Karpas-422 (cell line): ENCODE measurements at places on chromosomes 12 and 14. TPM values are rescaled to one million over a fixed set of nuclear protein-coding genes. Genes with fewer than 3 reads are reported as not detected.

DNA sequence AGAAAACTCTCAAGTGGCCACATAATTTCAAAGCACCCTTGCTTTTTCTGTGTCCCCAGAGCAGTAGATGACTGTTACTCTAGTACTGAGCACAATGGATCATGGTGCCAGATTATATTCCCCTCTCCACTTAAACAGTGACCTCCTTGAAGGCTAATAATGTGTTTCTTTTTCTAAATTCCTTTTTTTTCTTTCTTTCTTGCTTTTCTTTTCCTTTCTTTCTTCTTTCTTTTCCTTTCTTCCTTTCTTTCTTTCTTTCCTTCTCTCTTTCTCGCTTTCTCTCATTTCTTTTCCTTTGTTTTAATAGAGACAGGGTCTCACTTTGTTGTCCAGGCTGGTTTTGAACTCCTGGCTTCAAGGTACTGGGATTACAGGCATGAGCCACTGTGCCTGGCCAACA lies 26.2 kb upstream of the TSPAN11 start:
- no peak for DNase-seq

Gene SDR9C7
- total RNA-seq, result not detected in 2 replicates

Gene BCL7A
- 67.2 and 75.5 TPM in 2 replicates for total RNA-seq

GRCh38 chr14:95355422-95355821 lies 35.7 kb upstream of the CLMN start:
- DNase-seq, result no peak

DNA sequence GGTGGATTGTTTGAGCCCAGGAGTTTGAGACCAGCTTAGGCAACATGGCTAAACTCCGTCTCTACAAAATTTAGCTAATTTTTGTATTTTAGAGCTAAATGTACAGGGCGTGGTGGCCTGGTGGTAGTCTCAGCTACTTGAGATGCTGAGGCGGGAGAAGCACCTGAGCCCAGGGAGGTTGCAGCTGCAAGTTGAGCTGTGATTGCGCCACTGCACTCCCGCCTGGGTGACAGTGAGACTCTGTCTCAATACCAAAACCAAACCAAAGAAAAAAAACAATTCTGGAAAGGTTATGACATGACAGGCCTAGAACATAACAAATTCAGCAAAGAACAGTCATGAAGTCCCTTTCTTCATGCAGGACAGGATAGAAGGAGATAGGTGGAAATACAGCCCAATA lies 25.7 kb downstream of the WDR89 start:
- DNase-seq, result no peak

Gene CATSPERB
- total RNA-seq, result not detected in 2 replicates

DNA sequence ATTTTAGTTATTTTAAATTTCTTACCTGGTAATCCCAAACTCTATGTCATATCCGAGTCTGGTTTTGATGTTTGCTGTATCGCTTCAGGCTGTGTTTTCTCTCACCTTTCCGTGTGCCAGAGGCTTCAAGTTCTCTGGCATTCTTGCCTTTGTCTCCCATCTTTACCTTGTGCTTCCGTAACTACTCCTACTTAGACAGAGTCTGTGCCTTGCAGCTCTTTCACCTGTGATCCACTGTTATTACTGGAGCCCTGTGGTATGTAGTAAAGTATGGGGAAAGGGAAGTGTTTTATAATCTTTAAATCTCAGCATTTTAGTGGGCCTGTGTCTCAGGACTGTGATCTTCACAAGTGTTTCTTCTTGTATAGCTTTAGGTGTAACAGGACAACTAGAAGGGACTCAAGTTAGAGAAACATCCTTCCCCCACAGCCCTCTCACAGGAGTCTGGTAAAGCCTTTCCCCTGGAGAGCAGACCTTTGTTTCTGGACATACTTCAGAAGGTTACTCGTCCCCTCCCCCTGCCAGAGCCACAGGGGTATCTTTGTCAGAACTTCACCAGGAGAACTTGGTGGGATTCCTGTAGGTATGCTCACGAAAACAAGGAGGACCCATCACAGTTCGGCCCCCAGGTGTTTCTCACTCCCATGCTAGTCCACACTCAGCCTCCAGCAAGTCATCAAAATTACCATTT lies 11.1 kb downstream of the IFNG start:
- no peak for DNase-seq

GRCh38 chr14:90830931-90831701 lies 14.9 kb upstream of the TTC7B start:
- DNase-seq, result no peak

Gene DNAH10
- total RNA-seq, result 0.29 and 0.30 TPM in 2 replicates

- no peak for DNase-seq
Measured at GRCh38 chr14:71665157-71665556, 267.1 kb upstream of the RGS6 start.

- peak; percentile 87 for DNase-seq
Measured at GRCh38 chr12:51980051-51980808, 26.5 kb upstream of the TAMALIN start.

GRCh38 chr12:91400271-91400670 lies 217.7 kb upstream of the DCN start:
- DNase-seq, result no peak

- DNase-seq, result no peak
Measured at GRCh38 chr14:89563471-89563870, 146.4 kb upstream of the FOXN3 start.

GRCh38 chr14:40944521-40944920 lies 662.2 kb upstream of the LRFN5 start:
- DNase-seq, result no peak

GRCh38 chr12:3809357-3810015 lies 56.6 kb upstream of the CRACR2A start:
- no peak for DNase-seq

DNA sequence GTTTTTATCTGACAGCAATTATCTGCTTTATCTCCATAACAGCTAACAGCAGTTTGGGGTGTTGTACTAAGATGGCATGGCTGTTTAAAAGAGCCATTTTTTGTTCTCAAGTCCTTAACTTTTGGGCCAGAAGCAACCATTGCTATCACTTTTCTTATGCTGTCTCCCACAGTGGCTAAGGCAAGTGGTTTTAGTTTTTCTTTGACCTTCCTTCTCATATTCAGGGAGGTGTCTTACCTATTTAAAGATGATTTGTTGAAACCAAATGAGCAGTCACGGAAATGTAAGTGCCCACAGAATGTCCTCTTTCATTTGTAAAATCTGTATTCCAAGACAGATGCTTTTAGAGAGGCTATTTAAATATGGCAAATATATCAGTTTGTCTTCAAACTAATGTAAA lies 96.8 kb upstream of the USP15 start:
- no peak for DNase-seq

Gene CD163L1
- total RNA-seq, result 19.4 and 34.4 TPM in 2 replicates

DNA sequence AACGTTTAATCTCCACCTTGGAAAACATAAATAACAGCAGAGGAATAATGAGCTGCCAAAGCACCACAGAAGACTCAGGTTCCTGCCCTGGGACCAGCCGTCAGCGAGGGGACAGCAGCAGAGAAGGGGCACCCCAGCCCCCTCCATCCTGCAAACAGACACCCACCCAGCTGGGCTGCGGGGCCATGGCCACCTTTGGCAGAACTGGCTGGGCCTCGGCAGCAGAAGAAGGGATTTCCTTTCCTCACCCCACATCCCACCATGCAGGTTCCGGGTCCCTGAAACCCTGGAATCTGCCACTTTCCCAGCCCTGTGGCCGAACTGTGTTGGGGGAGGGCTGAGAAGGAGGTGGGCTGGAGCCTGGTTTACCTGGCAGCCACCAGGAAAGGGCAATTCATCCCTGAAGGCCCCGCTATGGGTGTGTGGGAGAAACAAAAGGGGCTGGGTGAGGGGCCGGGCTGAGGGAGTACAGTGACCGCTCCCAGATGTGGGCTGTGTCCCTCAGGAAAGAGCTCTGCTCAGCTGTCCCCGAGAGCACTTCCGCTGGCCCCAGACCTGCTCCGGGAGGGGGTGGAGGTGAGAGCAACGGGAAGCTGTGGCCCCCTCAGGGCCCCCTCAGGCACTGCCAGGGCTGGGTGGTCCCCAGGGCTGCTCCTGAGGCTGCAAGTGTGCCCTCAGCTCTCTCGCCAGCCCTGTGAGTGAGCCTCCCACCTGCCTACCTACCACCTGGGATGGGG lies 3.8 kb downstream of the PGF start:
- DNase-seq, result no peak

Gene CELA1
- total RNA-seq, result not detected in 2 replicates

DNA sequence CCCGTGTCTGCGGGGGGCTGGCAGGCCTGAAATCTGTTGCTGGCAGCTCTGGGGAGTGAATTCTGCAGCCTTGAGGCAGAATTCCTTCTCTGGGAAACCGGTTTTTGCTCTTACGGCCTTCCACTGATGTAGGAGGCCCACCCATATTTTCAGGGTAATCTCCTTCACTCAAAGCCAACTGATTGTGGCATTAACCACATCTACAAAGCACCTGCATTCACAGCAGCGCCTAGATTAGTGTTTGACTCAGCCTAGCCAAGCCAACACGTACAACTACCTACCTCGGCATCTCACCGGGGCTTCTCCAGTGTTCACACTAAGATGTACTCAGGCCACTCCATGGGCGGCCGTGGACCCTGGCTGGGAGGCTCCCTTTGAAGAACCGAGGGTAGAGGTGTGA lies 15.8 kb downstream of the C12orf43 start:
- no peak for DNase-seq

DNA sequence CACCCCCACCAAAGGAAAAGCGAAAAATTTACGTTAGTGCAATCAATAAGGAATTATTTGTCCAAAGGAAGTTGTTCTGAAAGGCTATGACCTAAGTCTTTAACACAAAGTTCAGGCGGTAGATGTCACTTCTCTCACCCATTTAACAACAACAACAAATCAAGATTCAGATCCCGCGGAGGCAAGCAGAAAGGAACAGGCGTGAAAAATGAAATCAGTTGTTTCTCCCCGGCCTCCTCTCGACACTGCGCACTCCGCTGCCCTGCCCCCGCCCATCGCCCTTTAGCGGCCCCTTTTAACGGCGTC lies 1.4 kb downstream of the DENND5B start:
- DNase-seq, result peak; percentile 73

DNA sequence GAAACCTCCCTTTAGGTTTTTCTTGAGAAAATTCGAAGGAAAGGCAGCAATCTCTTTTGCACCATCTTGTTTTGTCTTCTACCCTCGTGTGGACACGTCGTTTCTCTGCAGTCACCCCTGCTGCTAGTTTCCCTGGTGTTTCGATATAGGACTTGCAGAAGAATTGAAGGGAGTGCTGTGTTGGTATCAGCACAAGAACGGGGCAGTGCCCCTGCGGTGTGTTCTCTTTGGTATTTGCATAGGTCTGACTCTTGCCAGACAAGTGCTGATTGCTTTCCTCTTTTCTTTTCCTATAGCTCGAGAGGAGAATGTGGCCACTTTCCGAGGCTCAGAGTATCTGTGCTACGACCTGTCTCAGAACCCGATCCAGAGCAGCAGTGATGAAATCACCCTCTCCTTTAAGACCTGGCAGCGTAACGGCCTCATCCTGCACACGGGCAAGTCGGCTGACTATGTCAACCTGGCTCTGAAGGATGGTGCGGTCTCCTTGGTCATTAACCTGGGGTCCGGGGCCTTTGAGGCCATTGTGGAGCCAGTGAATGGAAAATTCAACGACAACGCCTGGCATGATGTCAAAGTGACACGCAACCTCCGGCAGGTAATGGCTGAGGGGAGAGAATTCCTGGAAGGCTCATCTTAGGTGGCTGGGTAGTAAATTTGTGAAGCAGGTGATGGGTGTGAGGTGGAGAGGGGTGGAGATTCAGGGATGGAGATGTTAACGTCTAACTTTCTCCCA lies 474.8 kb downstream of the NRXN3 start:
- DNase-seq, result no peak

DNA sequence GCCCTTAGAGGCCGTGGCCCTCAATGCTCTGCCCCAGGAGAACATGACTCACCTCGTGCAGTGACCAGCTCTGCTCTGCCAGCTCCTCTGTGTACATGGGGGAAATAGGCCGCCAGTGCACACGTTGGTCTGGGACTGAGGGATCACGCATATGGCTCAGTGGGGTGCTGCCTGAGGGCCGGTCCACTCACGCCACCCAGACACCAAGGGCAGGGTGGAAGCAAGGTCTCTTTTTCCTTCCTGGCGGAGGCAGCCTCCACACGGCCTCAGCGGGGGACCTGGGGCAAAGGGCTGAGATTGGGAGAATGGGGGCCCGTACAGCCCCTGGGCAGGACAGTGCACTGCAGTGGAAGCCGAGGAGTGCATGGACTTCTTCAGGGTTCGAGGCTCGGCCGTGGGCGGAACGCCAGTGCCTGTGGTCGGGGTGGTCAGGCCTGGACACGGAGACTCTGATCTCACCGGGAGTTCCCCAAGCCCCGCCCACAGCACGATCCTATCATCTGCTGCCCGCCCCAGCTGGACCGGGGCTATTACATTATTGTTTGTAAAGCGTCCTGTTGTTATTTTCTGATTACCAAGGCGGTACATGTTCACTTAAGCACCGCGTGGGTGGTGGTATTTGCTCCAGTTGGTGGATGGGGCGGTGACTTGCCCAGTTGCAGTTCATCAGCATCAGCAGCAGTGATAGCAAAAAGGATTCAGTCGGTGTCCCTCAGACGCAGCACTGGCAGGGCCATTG lies 38.8 kb upstream of the TDRD9 start:
- no peak for DNase-seq

DNA sequence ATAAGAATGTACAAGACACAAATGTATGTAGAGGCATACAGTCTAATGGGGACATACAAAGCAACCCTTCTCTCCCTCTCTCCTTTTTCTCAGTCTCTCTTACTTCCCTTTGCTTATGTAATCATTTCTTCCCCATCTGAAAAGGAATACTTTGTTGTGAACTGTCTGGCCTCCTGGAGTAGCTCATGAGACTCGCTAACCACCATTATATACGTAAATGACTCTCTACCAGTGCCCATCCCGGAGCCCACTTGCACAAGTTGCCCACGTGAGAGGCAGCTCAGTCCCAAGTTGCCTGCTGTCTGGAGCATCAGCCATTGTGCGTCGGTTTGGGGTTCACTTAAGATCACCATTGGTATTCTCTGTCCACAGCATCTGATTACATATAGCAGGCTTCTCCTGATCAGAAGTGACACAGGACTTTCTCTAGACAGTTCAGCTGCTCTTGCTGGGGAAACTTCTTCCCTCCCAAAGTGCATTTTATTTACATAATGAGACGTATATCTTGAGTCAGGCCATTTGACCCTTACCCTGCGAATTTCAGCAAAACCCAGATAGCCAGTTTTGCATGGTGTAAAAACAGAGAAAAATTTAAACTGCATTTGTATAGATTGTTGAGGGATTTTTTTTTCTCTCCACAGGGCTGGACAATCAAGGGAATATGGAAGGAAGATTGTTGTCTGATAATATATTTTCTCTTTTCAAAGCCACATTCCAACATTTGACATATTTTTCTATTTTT lies 220.7 kb upstream of the EGLN3 start:
- no peak for DNase-seq

Gene TAS2R9
- 0.19 TPM in 1 of 2 replicates, not detected in the other for total RNA-seq

Gene SMCO2
- not detected in 2 replicates for total RNA-seq

- peak; percentile 48 for DNase-seq
Measured at GRCh38 chr12:95582230-95583058, 31.2 kb upstream of the USP44 start.

GRCh38 chr12:20028033-20028432 lies 340.3 kb upstream of the PDE3A start:
- no peak for DNase-seq

Gene FAM186B
- total RNA-seq, result 1.1 TPM in 1 of 2 replicates, not detected in the other

- peak; percentile 57 for DNase-seq
Measured at GRCh38 chr14:104935026-104935650, 10.5 kb downstream of the PLD4 start.

Gene RTL1
- total RNA-seq, result 0.11 TPM in 1 of 2 replicates, not detected in the other

Gene AKAP3
- total RNA-seq, result 0.56 and 0.69 TPM in 2 replicates

Gene ALX1
- not detected in 2 replicates for total RNA-seq

Gene USP44
- 0.11 TPM in 1 of 2 replicates, not detected in the other for total RNA-seq
